ENCODE measurements at places on chromosomes 1 and 21. TPM values are rescaled to one million over a fixed set of nuclear protein-coding genes. Genes with fewer than 3 reads are reported as not detected.

Gene ITLN2
- not detected for total RNA-seq

Gene F5
- not detected for total RNA-seq

Gene KIF17
- not detected for total RNA-seq

Gene C1orf174
- 33.2 TPM for total RNA-seq

DNA sequence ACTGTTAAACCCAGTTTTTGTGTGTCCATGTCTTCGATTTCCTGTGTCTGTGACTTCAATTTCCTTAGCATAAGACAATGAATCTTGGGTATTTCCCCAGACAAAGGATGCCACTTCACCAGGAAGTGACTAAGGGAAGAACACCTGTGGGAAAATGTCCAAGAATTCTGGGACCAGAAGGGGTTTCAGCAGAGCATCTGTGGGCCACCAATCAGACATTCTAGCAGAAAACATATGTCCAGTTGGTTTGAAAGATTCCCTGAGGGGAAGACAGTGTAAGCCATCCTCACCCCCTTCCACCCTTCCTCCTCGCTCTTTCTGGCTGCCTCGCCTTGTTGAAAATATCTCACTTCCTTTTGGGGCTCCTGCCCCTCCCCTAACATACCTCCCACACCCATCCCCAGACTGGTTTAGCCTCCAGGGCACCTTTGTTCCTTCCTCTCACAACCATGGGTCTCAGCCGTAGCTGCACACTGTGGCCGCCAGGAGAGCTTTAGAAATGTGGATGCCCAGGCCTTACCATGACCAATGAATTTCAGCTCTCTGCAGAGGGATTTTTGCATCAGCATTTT, 25.5 kb upstream of the IFNAR1 start:
- H3K27ac ChIP-seq = no peak overlapping the region
- DNase-seq = no peak
- no peaks in the 10 kb centered on the region for H3K4me1 ChIP-seq
- no peak overlapping the region for H3K4me3 ChIP-seq
- no peaks in the 10 kb centered on the region for H3K36me3 ChIP-seq

- no peak overlapping the region for H3K27ac ChIP-seq
- no peak overlapping the region for H3K4me3 ChIP-seq
- DNase-seq = peak; percentile 79
- H3K27me3 ChIP-seq = no peaks in the 10 kb centered on the region
Measured at GRCh38 chr1:179817789-179818188, 59.8 kb downstream of the TOR1AIP2 start.

Gene KIAA0319L
- total RNA-seq = 28.3 TPM

Gene S100A1
- total RNA-seq = not detected

GRCh38 chr21:15616864-15617574, 112.8 kb upstream of the USP25 start:
- DNase-seq = peak; percentile 60
- H3K27ac ChIP-seq = peak overlapping the region; percentile 42
- no peaks in the 10 kb centered on the region for H3K36me3 ChIP-seq
- H3K4me3 ChIP-seq = no peak overlapping the region
- H3K27me3 ChIP-seq = no peaks in the 10 kb centered on the region

GRCh38 chr21:45199201-45199600, 88.5 kb downstream of the POFUT2 start:
- DNase-seq = no peak
- H3K4me1 ChIP-seq = no peaks in the 10 kb centered on the region
- H3K27me3 ChIP-seq = no peaks in the 10 kb centered on the region
- H3K4me3 ChIP-seq = no peak overlapping the region
- H3K27ac ChIP-seq = no peak overlapping the region

- H3K36me3 ChIP-seq = peaks cover 12% of the 10 kb centered on the region
- no peaks in the 10 kb centered on the region for H3K27me3 ChIP-seq
- H3K27ac ChIP-seq = no peak overlapping the region
- DNase-seq = no peak
- no peaks in the 10 kb centered on the region for H3K4me1 ChIP-seq
- no peak overlapping the region for H3K4me3 ChIP-seq
Measured at GRCh38 chr1:235661568-235661967, 12.0 kb upstream of the GNG4 start.

DNA sequence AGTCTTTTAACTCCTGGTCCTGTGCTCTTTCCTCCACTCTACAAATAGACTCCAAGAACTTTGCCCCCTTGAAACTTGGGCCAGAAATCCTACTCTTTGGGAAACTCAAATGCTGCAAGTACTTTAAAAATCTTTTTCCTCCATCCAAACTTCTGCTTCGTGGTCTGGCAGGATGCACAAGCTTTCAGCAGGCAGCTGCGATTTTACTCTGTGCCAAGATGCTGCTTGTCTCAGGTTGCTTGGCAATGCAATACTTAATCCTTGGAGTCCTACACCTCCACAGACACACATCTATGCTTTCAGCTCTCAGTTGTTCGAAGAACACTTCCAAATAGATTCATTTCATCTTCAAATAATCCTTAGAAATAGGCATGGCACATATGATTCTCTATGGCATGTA, 435.3 kb upstream of the USP24 start:
- no peaks in the 10 kb centered on the region for H3K4me1 ChIP-seq
- no peaks in the 10 kb centered on the region for H3K36me3 ChIP-seq
- no peaks in the 10 kb centered on the region for H3K27me3 ChIP-seq
- DNase-seq = no peak
- no peak overlapping the region for H3K27ac ChIP-seq

Gene BGLAP
- total RNA-seq = not detected

Gene UBASH3A
- not detected for total RNA-seq

GRCh38 chr1:59520194-59520593, 223.3 kb downstream of the FGGY start:
- H3K4me1 ChIP-seq = peaks cover 6% of the 10 kb centered on the region
- peak; percentile 43 for DNase-seq
- no peak overlapping the region for H3K27ac ChIP-seq
- H3K4me3 ChIP-seq = no peak overlapping the region

GRCh38 chr1:2229037-2229864, 1.1 kb downstream of the SKI start:
- no peaks in the 10 kb centered on the region for H3K27me3 ChIP-seq
- H3K4me3 ChIP-seq = peak overlapping the region; percentile 90
- peak overlapping the region; percentile 96 for H3K27ac ChIP-seq
- no peaks in the 10 kb centered on the region for H3K36me3 ChIP-seq
- DNase-seq = peak; percentile 81

Gene MTARC2
- 1.9 TPM for total RNA-seq

GRCh38 chr1:55468142-55468795, 253.1 kb upstream of the USP24 start:
- H3K36me3 ChIP-seq = no peaks in the 10 kb centered on the region
- DNase-seq = no peak
- no peak overlapping the region for H3K4me3 ChIP-seq
- H3K4me1 ChIP-seq = peaks cover 10% of the 10 kb centered on the region
- no peaks in the 10 kb centered on the region for H3K27me3 ChIP-seq
- no peak overlapping the region for H3K27ac ChIP-seq

Gene RALGPS2
- total RNA-seq = 49.6 TPM

DNA sequence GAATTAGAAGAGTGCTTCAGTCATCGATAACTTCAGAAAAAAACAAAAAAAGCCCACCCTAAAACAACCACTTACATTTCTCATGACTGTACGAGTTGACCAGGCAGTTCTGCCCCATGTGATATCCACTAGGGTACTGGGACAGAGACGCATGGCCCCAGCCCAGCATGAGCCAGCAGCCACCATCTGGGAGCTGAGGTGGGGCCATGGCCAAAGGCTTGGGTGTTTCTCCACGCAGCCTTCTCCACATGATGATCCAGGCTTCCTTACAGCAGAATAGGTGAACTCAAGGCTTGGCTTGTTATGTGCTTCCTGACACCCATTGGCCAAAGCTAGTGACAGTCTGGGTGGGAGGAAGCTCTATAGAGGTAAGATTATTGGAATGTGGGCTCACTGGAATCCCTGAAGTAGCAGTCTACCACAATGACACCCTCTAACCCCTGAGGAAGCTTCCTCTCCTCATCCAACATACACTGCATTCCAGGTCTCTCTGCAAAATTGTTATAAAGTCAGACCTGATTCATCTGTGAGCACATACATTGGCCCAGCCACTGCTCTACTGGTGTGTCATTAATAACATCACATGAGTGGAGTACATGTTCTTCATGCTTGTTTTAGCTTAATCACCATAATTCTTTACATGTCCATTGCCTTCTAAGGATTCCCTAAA, 66.3 kb upstream of the NTPCR start:
- H3K36me3 ChIP-seq = no peaks in the 10 kb centered on the region
- H3K27ac ChIP-seq = no peak overlapping the region
- H3K4me3 ChIP-seq = no peak overlapping the region
- H3K27me3 ChIP-seq = no peaks in the 10 kb centered on the region
- H3K4me1 ChIP-seq = no peaks in the 10 kb centered on the region

DNA sequence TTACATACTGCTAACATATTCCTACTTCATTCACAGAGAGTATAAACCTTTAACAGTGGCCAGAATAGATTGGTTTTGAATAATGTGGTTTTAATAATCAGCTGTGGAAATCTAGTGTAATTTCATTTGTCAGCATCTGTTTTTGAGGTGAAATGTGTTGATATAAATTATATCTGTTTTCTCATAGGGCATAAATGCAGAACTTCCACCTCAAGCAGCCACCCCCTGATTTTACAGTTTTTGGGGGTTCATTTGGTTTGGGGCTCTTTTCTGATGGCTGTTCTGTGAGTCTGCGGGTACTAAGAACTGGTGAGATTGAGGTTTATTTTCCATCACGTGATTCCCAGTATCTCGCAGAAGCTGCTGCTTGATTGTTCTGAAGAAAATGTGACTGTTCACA, 23.2 kb downstream of the EDARADD start:
- no peak overlapping the region for H3K4me3 ChIP-seq
- H3K4me1 ChIP-seq = no peaks in the 10 kb centered on the region
- H3K36me3 ChIP-seq = no peaks in the 10 kb centered on the region
- H3K27ac ChIP-seq = no peak overlapping the region

DNA sequence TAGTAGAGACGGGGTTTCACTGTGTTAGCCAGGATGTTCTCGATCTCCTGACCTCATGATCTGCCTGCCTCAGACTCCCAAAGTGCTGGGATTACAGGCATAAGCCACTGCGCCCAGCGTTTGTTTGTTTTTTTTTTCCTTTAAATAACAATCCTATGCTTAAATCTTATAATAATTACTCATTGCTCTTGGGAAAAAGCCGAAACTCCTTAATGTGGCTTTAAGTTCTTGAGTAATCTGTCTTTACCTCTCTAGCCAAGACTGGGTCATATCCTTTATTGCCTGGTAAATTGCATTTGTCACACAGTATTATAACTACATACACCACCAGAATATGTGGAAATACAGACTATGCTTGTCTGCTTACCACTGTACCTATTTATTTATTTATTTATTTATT, 97.1 kb downstream of the MACF1 start:
- peaks cover 37% of the 10 kb centered on the region for H3K36me3 ChIP-seq
- no peak overlapping the region for H3K27ac ChIP-seq
- H3K27me3 ChIP-seq = no peaks in the 10 kb centered on the region
- H3K4me1 ChIP-seq = peaks cover 4% of the 10 kb centered on the region
- H3K4me3 ChIP-seq = no peak overlapping the region
- no peak for DNase-seq

Gene OR2T29
- not detected for total RNA-seq

Gene SPRR2D
- total RNA-seq = not detected

Measured in GM23248 (cell line).